ENCODE measurements at places on chromosomes 12 and 14.

- no peak for DNase-seq
Measured at GRCh38 chr14:87005280-87005679, 987.7 kb downstream of the GALC start.

GRCh38 chr12:104964856-104965205 is 6.7 kb upstream of the SLC41A2 start:
- DNase-seq, result no peak

DNA sequence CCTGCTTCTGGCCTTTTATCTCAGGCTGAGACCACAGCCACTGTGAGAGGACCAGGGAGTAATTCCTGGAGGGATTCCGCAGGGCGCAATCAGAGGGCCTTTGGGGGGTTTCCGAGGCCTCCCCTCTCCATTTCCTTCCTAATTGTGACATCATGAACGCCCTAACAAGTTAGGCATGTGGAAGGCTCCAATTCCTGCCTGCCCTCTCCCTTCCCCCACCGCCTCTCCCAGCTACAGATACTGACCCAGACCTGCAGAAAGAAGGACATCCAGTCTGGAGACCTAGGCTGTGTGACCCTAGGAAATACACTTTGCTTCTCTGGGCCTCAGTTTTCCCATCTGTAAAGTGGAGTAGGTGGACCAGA is 637.9 kb downstream of the MED13L start:
- no peak for DNase-seq

DNA sequence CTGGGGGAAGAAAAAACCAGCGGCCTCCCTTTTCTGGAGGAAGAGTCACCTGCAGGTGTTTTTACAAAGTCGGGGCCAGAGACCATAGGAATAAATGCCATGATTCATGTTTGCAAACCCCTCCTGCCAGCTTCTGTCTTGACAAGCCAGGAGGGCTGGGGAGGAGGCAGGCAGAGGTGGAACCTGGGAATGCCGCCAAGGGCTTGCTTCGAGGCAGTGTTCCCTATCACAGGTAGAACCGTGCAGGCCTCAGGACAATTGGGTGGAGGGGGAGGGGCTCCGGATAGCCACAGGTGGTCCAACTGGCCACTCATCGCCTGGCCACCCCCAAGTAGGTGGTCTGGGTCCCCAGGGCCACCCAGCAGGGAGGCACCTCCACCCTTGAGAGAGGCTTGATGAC is 14.2 kb upstream of the DLK1 start:
- no peak for DNase-seq

- DNase-seq, result no peak
Measured at GRCh38 chr14:93126111-93126510, 10.4 kb upstream of the ITPK1 start.

- DNase-seq, result no peak
Measured at GRCh38 chr12:68446901-68447796, 115.0 kb upstream of the MDM1 start.

DNA sequence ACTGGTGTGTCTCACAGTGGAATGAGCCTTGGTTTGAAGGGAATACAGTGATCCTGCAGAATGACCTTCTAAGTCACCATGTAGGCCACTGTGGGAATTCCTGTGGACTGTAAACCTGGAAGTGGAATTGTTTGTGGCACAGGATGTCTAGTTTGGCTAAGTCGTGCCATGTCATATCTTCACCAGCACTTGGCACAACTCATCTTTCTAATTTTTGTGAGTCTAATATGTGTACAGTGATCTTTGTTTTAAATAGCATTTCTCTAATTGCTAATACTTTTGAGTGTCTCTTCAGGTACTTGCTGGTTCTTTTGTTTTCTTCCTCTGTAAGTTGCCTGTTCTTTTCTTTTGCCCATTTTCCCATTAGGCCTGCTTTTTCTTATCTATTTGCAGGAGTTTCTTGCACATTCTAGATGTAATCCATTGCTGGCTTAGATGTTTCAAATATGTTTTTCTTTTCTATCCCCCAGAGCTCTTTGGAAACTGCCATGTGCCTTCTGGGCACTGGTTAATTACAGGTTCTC is 112.7 kb downstream of the VRK1 start:
- no peak for DNase-seq

- DNase-seq, result no peak
Measured at GRCh38 chr14:96567289-96567899, 65.2 kb downstream of the PAPOLA start.

DNA sequence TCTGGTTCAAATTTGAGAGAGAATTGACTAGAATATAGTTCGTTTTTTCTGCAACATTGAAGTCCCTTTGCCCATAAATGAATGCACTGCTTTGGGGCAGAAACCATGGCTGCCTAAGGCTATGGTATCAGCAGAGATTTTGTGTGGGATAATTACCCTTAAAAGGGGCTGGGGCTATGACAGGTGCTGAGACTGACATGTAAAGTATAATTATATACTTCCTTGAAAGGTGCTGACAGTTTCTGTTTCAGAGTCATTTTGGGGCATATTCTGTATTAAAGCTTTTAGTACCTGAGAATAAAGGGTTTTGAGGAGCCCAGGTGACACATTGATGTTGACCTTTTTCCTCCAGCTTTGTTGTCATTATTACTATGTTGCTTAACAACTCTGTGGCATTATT is 150.3 kb upstream of the PTPRQ start:
- DNase-seq, result no peak

DNA sequence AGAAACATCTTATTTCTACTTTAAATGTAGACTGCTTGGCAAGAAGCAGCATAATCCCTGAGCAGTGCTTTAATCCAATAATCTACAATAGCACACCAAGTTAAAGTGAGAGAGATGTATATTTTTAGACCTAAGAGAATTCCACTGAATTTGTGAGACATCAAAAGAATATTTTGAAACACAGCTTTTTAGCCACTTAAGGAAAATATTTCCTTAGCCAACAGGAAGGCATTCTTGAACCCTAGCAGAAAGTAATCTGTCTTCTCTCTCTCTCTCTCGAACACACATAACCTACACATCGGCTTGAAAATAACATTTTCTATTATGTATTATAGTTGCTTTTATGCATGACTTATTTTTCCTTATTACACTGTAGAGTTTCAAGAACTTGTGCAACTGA is 34.0 kb downstream of the KITLG start:
- no peak for DNase-seq

DNA sequence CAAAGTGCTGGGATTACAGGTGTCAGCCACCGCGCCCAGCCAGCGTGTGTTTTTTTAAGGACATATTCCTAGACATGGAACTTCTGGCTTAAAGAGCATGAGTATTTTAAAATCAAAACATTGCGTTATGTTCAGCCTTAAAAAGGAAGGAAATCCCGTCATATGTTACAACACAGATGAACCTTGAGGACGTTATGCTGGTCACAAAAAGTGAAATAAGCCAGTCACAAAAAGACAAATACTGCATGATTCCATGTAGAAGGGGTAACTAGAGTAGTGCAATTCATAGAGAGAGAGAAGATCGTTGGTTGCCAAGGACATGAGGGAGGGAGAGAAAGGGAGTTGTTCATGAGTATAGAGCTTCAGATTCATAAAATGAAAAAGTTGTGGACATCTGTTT is 53.9 kb downstream of the ACACB start:
- no peak for DNase-seq

DNA sequence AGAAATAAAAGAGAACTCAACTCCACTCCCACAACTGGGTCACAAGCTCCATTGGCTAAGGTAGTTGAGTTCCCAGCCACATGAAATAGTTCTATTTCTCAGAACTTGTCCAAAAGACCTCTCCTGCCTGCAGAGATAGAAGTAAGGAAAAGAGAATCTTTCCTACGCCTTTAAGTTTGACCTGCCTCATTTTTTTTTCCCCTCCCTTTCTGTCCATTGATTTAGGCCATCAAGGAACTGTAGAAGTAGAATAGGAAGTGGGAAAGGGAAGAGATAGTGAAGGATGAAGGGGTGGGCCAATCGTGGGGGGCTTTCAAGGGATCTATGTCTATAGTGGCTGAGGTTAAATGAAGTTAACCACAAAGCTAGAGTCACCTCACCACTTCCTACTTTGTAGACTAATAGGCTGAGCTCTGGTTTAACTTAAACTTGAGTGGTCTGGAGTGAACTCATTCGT is 13.9 kb upstream of the NUDT4 start:
- no peak for DNase-seq

DNA sequence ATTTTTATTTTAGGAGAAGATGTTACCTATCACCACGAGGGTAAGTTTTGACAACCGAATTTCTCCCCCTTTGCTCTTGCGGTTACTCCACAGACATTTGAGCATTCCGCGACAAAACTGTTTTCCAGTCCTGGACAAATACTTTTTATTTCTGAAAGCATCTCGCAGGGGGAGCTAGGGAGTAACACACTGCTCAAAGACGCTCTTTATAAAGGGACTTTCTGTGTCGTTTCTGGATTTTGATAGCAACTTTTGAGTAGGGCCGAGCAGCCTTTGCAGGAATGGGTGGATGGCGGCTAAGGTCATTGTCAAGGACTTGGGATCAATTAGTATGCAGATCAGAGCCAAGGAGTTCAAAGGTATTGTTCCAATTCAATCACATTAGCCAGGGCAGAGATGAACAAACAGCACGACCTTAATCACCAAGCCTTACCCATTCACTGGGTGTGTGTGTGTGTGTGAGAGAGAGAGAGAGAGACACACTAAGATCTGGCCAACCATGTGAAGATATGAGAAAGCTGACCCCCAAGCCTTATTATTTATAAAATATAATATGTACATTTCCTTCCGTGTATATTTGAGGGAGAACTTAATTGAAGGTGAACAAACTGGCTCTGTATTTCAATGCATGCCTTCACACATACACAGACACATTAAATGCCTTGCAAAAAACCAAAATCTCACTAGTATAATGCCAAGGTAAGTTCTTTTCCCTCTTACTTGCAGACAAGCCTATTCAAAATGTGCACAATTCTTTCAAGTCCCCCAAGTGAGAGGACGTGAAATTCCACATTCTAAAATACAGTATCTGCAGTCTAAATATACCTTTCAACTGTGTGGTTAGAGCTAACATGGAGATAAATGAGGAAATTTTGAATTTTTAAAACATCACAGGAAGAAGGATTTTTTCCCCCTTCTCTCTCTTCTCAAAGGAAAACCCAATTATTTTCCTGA is 613.8 kb downstream of the VRK1 start:
- DNase-seq, result no peak

DNA sequence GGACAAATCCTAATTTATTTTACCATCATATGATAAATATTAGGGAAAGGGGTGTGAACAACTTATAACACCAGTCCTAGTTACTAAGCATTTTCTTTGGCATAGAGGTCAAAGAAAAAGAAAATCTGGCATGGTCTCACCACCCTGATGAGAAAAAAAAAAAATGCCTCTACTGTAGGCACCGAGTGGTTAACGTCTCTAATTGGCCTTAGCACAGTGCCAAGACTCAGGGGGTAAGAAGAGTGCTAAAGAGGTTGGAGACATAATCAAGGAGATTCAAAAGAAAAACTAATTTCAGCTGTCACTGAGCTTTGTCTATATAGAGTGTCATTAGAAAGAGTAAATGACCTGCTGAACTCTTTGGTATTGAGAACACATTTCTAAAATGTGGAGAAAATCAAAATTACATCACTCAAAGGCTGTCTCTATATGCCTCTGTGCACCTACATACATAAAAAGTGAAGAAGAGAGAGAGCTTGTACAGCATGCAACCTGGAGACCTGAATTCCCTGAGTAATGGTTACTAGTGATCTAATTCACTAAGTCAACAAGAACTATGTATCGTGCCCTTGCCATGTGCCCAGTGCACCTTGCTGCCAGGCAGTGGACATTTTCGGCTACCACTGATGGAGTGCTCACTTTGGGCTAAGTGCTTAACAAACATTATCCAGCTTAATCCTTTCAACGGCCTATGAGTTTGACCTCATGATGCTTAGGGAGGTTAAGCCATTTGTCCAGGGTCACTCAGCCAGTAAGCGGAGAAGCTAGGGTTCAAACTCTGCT is 113.8 kb upstream of the G2E3 start:
- DNase-seq, result no peak

GRCh38 chr12:77324416-77324762 is 259.0 kb upstream of the E2F7 start:
- no peak for DNase-seq

- no peak for DNase-seq
Measured at GRCh38 chr12:14825256-14825655, 11.3 kb upstream of the SMCO3 start.

GRCh38 chr14:50198499-50198898 is 32.9 kb downstream of the SOS2 start:
- DNase-seq, result no peak

GRCh38 chr14:23464700-23465099 is 4.8 kb upstream of the NGDN start:
- no peak for DNase-seq

DNA sequence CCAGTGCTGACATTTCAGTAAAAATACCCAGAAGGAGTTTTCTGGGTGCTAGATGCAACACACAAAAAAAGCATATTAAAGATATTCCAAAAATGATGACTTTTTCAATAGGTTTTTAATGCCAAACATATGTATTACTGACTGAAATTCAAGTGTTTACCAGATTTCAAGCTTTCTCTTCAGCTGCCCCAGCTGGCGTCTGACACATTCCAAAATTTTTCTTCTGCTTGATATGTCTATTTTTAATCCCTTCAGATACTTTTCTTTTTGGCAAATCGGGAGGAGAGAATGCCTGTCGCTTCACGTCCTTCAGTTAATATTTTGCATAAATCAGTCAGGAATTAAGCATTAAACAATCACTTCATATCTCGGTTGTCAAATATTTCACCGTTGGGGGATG is 7.1 kb upstream of the CCDC60 start:
- no peak for DNase-seq

- no peak for DNase-seq
Measured at GRCh38 chr14:47662466-47662865, 12.9 kb downstream of the MDGA2 start.

- no peak for DNase-seq
Measured at GRCh38 chr12:2460051-2460670, 334.6 kb upstream of the FKBP4 start.

GRCh38 chr14:51446771-51447170 is 204.9 kb upstream of the FRMD6 start:
- no peak for DNase-seq

DNA sequence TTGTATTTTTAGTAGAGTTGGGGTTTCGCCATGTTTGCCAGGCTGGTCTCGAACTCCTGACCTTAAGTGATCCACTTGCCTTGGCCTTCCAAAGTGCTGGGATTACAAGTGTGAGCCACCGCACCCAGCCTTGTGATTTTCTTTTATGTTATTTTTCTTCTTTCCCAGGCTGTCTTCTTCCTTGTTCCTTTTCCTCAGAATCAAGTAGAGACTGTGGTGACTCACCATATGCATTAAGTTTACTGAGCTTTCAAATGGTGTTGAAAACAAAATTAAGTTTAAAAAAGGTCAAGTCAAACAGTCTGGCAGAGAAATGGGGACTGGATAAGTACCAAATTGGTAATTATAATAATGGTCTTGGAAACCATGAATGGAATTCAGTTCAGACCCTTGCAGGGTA is 5.7 kb downstream of the ARPC3 start:
- DNase-seq, result no peak

GRCh38 chr12:5884866-5885265 is 60.2 kb downstream of the ANO2 start:
- DNase-seq, result no peak

GRCh38 chr12:71656740-71657139 is 6.9 kb downstream of the ZFC3H1 start:
- no peak for DNase-seq

- no peak for DNase-seq
Measured at GRCh38 chr12:65823513-65824375, 539 bp upstream of the HMGA2 start.

- no peak for DNase-seq
Measured at GRCh38 chr12:111395336-111396187, 10.2 kb upstream of the SH2B3 start.

GRCh38 chr12:95836630-95837239 is 22.0 kb upstream of the SNRPF start:
- DNase-seq, result no peak
